ENCODE measurements at places on chromosomes 5 and 9. TPM values are rescaled to one million over a fixed set of nuclear protein-coding genes. Genes with fewer than 3 reads are reported as not detected.

DNA sequence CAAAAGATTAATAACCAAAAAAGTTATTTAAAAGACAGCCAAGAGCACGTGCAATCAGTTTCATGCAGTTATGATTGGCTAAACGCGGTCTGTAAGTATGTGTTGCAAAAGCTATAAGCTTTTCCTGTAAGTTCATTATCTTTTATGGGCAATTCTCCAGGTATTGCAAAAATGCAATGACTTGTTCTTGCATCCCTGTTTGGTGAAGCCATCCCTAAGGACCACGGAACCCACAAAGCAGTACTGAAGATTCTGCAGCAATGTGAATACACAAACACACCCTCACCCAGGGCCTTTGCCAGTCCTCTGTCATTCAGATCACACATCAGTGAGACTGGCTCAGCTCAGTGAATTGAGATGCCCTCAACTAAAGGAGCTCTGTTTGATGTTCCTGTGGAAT, 11.4 kb downstream of the GCNT4 start:
- DNase-seq, result no peak

DNA sequence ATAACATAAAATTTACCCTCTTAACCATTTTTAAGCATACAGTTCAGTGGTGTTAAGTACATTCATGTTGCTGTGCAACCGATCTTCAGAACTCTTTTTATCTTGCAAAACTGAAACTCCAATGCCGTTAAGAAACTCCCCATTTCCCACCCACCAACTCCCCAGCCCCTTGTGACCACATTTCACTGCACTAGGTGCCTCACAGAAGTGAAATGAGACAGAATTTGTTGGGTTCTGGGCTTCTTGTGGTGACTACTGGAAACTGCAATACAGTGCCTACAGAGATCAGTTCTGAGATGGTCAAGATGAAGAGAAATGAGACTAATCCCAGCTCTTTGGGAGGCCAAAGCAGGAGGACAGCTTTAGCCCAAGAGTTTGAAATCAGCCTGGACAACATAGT, 202.1 kb upstream of the SLC30A5 start:
- no peak for DNase-seq

GRCh38 chr9:69307446-69308205, 17.4 kb upstream of the ENTREP1 start:
- DNase-seq, result no peak

- peak; percentile 72 for DNase-seq
These were observed 66.9 kb downstream of the CTSL start for GRCh38 chr9:87792831-87793288.

- DNase-seq, result no peak
These were observed 81.8 kb downstream of the TRIM36 start for GRCh38 chr5:115087951-115088350.

Gene ZNF189
- 23.7 TPM for total RNA-seq

GRCh38 chr9:33161011-33161588, 6.0 kb downstream of the B4GALT1 start:
- no peak for DNase-seq

Gene RABL6
- total RNA-seq, result 69.0 TPM

Gene PCDHAC1
- total RNA-seq, result 3.3 TPM

DNA sequence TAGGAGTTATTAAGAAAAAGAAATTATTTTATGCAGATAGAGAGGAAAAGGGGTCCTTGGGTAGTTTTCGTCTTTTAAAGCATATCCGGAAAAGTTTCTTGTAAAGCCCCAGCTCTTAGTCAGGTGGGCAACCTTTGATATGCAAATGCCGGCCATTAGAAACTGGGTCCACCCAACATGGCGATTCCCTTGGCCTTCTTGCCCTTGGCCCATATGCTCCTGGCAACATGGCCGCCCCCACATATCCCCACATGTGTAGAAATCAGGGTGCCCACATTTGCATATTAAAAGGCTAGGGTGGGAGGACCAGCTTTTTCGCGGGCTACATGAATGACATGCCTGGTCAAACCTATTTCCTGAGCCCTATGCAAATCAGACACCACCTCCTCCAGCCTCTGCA, 73.3 kb downstream of the FREM1 start:
- DNase-seq, result no peak

DNA sequence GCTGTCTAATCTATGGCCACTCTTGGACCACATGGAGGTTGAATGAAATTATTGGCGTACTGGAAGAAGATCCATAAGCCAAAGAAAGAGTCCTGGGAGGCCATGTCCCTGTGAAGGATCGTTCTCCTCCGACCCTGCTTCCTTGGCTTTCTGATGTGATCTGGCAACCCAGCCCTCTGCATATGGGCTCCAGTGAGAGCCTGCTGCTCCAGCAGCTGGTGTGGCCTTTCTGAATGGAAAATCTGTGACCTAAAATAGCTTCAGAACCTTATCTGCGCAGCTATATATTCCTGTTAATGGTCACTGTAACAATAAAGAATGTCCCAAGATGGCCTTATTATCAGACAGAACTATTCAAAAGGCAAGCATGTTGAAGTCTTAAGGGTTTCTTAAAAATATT, 40.2 kb upstream of the PHF2 start:
- no peak for DNase-seq

DNA sequence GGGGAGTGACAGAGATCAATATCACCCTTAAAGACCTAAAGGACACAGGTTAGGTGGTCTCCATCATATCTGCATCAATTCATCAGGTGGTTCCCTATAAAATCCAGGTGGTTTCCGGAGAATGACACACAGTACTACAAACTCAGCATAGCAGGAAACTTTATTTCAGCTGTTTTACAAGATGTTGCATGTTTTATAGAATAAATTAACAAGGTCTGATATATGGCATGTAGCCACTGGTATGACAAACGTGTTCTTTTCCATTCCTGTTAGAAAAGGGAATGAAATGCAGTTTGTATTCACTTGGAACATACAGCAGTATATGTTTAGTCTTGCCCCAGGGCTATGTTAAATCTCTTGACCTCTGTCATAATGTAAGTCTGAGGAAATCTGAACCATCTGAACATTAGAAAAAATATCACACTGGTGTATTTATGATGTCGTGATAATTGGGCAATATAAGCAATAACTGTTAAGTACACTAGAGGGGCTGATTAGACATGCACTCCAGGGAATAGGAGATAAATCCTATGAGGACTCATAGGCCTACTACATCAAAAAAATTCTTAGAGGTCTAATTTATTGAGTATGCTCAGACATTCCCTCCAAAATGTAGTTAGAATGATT, 42.2 kb upstream of the TNFSF8 start:
- no peak for DNase-seq

DNA sequence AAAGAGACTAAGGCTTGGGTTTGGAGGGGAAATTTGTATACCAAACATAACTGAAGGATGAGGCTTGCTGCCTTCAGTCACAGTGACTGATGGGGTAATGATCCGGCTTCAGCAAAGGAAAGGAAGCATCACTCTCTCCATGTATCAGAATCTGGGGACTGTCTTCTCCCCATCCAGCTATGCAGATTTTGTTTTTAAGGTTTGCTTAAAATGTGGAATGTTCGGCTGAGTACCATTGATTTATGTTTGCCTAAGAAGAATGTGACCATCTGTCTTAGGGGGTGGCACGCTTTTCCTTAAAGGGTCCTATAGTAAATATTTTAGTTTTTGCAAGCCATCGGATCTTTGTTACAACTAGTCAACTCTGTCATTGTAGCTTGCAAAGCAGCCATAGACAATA, 291.9 kb downstream of the ARHGEF28 start:
- no peak for DNase-seq

DNA sequence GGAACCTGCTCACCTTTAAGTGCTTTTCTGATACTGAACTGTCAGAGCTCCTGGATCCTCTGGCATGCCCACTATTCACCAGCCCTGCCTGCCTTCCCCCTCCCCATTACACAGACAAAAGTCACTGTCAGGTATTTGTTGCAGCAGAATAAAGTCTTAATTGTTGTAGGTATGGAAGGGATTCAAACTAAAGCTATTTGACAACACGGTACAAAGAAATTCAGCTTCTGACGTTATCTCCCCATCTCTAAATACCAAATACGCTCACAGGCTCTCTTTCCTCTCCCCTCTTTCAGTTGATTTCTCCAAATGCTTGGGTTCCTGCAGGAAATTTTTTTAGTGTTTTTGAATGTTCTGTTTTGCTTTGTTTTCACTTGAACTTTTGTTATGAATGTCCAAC, 9.3 kb upstream of the TGFBR1 start:
- DNase-seq, result no peak

DNA sequence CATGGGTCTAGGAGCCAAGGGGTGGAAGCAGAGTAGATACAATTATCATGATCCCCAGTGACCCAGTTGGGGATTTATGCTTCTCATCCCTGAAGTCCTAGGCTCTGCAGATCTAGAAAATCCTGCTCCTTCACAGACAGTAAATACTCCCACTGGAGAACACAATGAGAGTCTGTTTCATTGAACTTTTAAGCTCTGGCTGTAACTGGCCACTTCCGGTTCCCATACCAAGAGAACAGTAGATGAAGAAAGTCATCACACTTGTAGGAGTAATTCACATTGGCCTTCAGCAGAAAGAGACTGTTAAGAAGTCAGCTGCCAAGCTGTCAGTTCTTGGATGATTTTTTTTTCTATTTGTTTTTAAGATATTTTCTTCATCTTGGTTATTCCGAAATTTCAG, 597.1 kb downstream of the ACTL7B start:
- DNase-seq, result no peak

DNA sequence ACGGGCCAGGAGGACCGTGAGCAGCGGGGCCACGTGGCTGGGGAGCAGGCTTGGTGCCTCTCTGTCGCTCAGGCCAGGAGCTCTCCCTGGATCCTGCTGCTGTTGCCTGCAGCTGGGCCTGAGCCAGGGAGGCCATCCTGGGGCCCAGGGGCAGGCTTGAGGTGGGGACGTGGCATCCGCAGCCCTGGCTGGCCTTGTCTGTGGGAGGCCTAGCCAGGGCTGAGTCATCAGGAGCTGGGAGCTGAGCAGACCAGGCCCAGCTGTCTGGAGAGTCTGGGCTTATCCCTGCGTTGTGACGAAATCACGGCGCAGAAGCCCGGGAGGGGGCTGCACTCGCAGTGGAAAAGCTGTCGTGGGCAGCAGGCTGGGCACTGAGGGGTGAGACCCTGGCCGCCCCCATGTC, 138.8 kb upstream of the COL5A1 start:
- DNase-seq, result peak; percentile 35

GRCh38 chr5:138354926-138355378, 2.5 kb downstream of the KDM3B start:
- DNase-seq, result no peak

Gene SLC12A7
- 14.0 TPM for total RNA-seq

DNA sequence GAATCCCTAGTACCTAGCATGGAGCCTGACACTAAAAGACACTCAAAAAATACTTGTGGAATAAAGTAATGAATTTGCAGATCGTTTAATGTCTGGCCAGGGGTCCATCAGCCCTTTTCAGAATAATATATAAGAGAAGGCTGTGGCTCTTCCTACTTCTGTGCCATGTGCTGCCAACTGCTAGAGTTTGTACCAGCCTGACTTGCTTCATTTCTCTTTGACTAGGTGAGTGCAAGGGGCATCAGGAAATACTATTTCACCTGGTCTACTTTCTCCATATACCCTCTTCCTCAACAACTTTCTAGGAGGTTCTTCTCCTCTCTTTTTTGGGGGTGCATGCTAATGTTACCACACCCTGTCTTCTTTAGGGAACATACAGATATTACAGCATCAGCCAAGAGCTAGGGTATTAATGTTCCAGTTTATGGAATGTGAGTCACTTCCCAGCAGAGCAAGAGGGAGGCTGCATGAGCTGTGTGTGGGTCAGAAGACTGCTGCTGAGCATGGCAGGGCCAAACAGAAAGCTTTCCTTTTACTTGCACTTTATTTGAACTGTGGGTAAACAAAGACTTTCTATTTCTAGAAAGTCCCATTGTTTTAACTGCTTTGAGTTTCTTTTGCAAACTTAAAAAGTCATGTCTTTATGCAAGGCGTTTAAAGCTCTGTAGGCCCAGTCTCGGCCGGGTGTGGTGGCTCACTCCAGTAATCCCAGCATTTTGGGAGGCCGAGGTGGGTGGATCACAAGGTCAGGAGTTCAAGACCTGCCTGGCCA, 158.9 kb downstream of the ADAMTSL1 start:
- DNase-seq, result no peak

Gene EPB41L4B
- 18.9 TPM for total RNA-seq

- DNase-seq, result no peak
These were observed 175.9 kb downstream of the ZDHHC21 start for GRCh38 chr9:14517154-14517906.

Gene ACTBL2
- not detected for total RNA-seq

DNA sequence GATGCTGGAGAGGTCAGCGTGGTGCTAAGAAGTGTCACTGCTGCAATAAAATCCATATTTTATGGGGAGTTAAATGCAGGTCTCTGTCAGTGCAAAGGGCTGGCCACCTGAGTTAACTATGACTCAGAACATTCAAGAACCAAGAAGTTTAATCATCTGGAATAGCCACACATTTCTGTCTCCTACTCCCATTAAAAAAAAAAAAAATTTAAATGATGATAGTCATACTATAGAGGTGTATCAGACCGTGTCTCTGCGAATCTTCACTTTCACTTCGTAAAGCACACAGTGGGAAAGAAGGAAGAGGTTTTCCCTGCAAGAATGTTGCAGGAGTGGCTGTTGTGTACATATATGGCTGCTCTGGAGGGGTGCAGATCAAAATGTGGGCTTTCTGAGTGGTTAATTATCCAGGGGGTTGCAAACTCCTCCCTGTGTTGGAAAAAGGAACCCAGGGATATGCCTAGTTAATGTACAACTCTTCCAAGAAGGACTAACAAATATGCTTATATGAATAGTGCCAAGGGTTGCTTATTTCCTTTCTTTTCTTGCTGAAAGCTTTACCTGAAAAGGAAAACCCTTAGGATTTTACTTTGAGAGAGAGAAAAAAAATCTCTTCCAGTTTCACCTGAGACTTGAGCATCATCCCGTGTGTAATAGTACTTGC, 1.5 kb downstream of the CDH6 start:
- DNase-seq, result no peak

GRCh38 chr5:109805472-109805871, 115.7 kb downstream of the MAN2A1 start:
- DNase-seq, result no peak

Gene HACD4
- 4.2 TPM for total RNA-seq

DNA sequence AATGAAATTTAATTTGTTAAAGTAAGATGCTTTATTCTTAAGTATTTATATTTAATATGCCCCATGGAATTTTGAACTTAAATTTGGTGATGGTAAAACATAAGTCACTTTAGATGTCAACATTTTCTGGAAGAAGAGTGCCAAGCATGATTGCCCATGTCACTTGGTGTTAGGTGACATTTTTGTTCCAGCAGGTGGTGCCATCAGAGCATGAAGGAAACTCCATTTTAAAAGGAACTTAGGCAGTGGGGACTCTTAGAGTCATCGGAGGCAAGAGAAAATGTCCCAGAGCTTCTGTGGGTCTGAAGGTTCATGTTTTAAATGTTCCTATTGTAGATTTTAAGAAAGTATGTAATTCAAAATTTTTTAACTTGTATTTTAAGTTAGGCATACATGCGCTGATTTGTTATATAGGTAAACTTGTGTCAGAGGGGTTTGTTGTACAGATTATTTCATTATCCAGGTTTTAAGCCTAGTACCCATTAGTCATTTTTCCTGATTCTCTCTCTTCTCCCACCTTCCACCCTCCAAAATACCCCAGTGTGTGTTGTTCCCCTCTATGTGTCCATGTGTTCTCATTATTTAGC, 789.3 kb downstream of the SEMA5A start:
- DNase-seq, result no peak

Gene RNF224
- not detected for total RNA-seq

Gene PCDHA10
- 1.8 TPM for total RNA-seq

GRCh38 chr5:174609116-174609515, 115.3 kb upstream of the MSX2 start:
- no peak for DNase-seq

Gene IGFBPL1
- total RNA-seq, result not detected

Data from tibial nerve (tissue), 4 donors.